Naive thymus-derived CD8-positive, alpha-beta T cell (primary cell): ENCODE measurements at places on chromosomes 16 and 17.

DNA sequence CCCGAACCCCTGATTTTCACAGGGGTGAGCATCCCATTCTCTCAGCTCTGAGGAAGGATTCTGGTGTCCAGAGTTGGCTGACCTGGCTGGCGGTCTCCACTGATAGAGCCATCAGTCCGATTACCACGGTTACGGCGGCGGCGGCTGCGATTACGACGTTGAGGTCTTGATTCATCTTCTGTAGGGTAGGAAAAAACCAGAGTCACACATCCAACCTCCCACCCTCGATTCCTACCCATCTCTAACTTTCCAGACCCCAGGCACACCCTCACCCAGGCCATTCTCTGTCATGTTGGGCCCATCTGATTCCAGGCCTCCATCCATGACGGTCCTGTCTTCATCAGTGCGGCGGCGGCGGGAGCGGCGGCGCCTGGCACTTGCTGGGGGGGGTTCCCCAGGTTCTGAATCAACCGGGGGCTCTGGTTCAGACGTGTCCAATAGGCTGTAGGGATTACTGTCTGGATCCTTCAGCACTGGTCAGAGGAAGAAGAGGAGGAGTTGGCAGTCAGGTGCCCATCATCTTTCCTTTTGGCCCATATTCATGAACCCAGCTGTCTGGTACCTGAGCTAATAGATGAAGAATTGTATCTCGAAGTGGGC lies 2.6 kb upstream of the SOX15 start:
- no peak for DNase-seq

- no peak for DNase-seq
These were observed 1.8 kb downstream of the TMEM95 start for GRCh38 chr17:7356756-7357155.

GRCh38 chr17:41456204-41456603 lies 11.0 kb downstream of the KRT32 start:
- no peak for DNase-seq

GRCh38 chr17:76830987-76831715 lies 37.1 kb upstream of the MGAT5B start:
- DNase-seq: no peak

DNA sequence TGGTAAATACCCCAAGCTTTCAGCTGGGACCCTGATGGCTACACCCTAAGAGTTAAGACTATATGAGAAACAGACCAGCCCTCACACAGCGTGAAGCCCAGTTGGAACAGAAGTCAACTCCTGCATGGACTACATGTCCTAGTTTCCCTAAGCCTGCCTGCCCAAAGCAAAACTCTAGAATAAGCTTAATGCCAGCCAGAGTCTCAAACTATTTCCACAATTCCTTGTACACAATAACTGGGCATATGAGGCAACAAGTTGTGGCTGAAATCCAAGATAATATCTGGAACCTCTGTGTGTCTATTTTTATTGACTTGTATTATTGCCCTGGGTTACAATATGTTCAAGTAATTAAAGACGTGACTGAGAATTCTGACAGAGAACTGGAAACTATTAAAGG lies 19.4 kb downstream of the MYH10 start:
- DNase-seq: no peak

- no peak for DNase-seq
These were observed 287.8 kb downstream of the UTP18 start for GRCh38 chr17:51548125-51548524.

GRCh38 chr17:65158041-65158440 lies 20.9 kb downstream of the RGS9 start:
- no peak for DNase-seq

DNA sequence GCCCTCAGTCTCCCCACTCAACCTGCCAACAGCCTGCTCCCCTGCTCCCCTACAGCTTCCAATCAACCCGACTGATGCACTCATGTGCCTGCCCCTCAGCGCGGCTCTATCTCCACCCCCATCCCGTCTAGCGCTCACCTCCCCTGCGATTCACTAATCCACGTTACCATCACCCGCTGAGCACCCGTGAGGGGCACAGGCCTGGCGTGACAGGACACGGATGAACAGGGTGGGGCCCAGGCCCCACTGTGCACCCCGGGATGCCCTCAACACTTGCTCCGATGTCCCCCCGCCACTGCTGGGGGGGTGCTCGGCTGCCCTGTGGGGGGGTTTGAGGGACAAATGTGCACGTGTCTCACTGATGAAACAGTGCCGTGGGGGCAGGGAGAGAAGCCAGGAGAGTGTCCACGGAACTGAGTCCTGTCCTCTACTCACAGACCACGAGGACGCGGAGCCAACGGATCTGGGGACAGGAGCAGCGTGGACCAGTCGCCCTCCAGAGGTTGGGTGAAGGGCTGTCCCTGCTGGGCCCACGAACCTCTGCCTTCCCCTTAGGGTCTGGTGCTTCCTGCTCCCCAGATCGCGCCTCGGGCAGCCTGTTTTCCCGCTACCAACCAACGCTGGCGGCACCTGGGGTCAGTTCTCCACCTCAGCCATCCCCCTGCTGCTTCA lies 66.7 kb downstream of the RPH3AL start:
- DNase-seq: no peak

- no peak for DNase-seq
These were observed 202.9 kb upstream of the IRX3 start for GRCh38 chr16:54489225-54490111.

GRCh38 chr17:14803826-14804225 lies 461.3 kb downstream of the PMP22 start:
- no peak for DNase-seq

DNA sequence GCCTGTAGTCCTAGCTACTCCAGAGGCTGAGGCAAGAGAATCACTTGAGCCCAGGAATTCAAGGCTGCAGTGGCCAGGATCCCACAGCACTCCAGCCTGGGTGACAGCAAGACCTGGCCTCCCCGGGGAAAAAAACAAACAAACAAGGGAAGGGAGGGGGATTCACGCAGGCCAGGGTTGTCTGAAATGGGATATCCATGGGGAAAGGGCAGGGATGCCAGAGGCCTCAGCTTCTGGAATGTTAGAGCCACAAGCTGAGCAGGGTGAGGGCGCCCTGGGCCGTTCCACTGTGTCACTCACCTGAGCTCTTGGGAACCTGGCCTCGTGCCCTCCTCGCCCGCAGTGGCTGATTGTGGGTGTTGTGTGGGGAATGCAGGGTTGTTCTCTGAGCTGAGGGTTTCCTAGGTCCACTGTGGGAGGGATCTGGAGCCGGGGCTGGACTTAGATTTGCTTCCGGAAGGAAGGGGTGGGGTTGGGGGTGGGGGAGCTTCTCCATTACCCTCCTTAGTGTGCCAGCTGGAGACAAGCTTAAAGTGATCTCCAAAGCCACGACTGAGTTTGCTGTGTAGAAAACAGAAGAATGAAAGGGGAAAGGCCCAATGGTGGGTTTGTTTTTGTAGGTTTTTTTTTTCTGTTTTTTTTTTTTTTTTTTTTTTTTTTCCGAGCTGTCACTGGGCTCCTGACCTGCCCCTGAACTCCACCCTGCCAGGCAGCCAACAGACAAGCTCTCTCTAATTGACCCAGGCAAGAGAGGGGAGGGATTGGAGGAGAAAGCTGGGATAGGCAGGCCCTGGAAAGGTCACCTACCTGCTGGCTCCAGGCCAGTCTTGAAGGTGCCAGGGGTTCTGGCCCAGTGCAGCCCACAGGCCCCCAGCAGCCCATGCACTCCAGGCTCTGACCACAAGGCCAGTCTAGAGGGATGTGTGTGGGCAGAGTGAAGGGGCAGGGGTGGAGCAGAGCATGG lies at the start of gene SULT1A1:
Gene SULT1A1 (minus strand): TSS at position 414 of the 964 bp plus-strand sequence. CDS start 1,189 bp downstream, outside the sequence.
- no peak for DNase-seq

DNA sequence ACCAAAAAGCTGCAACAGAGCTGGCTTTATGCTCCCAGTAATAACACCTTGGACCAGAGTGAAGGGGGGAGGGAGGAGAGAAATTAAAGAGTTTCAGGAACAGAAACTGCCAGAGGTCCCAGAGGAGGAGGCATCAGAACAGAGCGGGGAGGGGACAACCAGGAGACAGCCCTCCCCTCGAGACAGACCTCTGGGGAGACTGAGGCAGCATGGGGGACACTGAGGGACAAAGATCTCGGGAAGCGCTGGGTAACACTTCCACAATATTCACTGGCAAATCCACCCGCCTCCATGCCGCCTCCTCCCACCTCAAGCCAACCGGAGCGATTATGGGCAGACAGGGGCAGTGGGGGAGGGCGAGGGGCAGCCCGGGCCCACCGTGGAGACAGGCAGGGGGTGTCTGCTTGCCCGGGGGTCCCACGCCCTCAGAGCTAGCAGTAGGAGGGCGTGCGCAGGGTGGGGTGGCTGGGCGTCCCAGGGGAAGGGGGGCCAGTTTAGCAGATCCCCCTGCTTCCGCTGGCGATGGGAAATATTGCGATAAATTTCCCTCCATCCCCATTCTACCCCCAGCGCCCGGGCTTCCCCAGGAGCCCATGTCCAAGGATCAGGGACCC lies 1.2 kb downstream of the PCGF2 start:
- no peak for DNase-seq

DNA sequence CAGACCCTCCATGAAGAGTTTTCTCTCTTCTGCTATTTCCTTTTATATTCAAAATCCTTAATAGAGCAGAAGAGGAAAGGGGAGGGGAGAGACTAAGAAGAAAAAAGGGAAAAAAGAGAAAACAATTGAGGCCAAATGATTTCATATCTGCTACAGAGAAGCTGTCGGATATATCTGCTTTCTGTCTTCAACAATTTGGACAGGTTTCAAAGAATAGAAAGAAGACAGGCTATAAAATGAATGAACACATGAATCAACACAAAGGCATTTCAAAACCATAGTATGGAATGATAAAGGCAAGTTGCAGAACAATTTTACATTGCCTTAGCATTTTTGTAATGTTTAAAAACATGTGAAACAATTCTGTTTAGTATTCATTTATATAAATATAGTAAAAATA lies 4.7 kb upstream of the CMTR2 start:
- DNase-seq: no peak
